ENCODE measurements at places on chromosomes 4 and X.

- no peak for DNase-seq
Observed at GRCh38 chrX:149982310-149982709, 44.0 kb upstream of the EOLA2 start.

- DNase-seq = no peak
Observed at GRCh38 chr4:47882228-47882627, 32.2 kb downstream of the NFXL1 start.

- DNase-seq = no peak
Observed at GRCh38 chrX:149461746-149462145, 43.4 kb downstream of the IDS start.

DNA sequence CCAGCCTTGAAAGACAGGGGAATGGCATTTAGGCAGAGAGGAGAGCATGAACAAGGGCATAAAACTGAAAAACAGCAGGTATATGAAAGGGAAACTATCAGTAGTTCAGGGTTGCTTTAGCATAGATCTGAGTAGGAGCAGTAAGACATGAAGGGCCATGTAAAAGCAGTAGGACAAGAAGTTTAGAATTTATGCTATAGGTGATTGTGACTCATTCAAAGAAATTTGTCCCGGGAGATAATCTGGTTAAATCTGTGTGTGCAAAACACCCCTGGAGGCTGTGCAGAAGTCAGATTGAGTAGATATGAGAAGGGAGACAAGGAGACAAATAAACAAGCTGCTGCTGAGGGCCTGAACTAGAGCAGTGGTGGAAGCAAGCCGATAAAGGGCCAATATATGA is 109.1 kb upstream of the BMP3 start:
- no peak for DNase-seq

DNA sequence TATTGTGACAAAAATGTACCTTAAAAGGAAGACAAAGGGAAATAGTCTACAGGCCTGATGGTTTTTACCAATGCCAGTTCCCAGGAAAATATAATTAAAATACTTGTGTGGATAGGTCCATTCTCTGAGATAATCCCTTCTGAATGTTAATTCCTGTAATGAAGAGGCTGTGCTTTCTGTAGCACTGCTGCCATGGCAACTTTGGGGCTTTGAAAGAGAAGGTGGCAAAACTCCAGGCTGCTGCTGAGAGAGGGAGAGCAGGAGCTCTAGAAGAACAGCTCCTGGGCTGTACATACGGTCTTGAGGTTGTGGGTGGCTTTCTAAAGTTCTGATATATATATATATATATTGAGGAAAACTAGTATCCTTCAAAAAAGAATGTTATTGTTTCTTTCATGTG is 125.4 kb downstream of the PDLIM5 start:
- no peak for DNase-seq

DNA sequence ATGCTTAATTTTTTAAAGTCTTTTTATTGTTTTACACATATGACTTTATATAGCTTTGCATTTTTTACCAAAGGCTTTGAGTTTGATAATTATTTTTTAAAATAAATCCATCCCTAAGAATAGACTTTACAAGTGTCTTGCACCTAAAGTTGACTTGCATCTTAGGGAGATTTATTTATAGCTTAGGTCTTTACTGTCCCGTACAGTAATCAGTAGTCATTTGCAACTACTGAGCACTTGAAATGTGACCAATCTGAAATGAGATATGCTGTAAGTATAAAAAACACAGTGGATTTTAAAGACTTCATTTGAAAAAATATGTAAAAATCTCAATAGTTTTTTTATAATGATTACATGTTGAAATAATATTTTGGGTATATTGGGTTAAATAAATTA is 19.2 kb downstream of the TBC1D1 start:
- no peak for DNase-seq

GRCh38 chrX:43522582-43522981 is 133.5 kb upstream of the MAOA start:
- no peak for DNase-seq

DNA sequence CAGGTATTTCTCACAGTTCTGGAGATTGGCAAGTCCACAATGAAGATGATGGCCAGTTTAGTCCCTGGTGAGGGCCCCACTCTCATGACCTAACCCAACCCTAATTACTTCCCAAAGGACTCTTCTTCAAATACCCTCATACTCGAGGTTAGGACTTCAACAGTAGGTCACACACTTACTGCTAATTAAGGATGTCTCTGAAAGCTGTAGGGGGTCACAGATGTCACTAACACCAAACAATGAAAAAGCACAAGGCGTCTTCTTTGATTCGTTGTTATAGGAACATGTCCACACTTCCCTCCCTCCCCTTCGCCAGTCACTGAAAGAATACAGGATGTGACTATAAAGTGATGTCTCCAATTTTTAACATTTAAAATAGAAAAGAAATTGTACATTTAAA is 309.7 kb downstream of the PACRGL start:
- no peak for DNase-seq

- no peak for DNase-seq
Observed at GRCh38 chrX:39331082-39331704, 529.9 kb downstream of the MID1IP1 start.

- no peak for DNase-seq
Observed at GRCh38 chr4:15717086-15717485, 14.2 kb downstream of the BST1 start.

DNA sequence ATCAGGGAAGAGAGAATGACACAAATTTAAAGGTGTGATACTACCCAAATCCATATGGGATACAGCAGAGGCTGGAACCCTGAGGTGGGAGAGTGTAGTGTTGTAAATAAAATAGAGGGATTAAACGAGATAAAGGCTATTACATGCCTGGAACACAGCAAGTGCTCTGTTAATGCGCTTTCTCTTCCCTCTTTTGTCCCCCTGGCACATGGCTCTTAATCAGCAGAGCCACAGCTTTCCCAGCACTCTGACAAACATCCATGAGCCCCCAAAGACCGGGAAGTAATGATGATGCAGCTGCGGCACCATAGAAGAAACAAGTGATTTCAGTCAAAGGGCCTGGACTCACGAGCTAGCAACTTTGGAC is 85.9 kb downstream of the RASL11B start:
- no peak for DNase-seq

DNA sequence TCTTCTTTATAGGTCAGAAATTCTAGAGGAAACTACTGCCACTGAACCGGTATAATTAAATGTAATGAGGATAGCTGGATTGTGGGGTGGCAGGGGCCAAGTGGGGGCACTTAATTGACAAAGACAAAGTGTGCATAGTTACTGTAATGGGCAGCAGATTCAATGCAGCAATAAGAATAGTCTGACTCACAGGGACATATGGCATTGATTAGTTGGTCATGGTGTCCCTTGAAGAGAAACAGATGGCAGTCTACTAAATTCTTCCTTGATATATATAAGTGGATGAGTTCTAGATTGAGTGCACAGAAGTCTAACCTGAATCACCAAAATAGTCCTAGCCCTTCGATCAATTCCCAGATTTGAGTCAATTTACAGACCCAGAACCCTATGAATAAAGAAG is 31.6 kb downstream of the ETDC start:
- no peak for DNase-seq

GRCh38 chr4:21780148-21780547 is 168.4 kb downstream of the KCNIP4 start:
- DNase-seq = no peak

- DNase-seq = no peak
Observed at GRCh38 chr4:2791518-2792395, 1.1 kb upstream of the SH3BP2 start.
